ENCODE measurements at places on chromosomes 4 and X.

- DNase-seq, result no peak
Observed at GRCh38 chrX:23811656-23812055, 28.7 kb downstream of the SAT1 start.

DNA sequence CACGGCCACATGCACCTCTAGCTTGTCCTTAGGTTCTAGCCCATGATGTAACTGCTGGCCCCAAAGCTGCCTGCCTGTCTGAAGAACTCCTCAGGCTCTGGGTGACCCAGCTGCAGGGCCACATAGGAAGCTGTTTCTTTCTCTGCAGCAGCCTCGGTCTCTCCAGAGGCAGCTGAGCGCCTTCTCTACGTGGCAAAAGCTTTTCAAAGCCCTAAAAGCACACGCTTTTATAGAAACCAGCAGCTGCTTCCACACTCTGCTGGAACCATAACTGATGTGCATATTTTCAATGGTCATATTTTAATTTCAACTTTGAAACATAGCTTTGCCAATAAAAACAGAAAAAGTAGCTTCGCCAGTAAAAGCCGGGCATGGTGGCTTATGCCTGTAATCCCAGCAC lies 37.4 kb downstream of the FAM53A start:
- no peak for DNase-seq

GRCh38 chr4:83876047-83876446 lies 340.1 kb downstream of the GPAT3 start:
- DNase-seq, result no peak

- DNase-seq, result no peak
Observed at GRCh38 chr4:97468272-97468671, 675.0 kb downstream of the STPG2 start.

DNA sequence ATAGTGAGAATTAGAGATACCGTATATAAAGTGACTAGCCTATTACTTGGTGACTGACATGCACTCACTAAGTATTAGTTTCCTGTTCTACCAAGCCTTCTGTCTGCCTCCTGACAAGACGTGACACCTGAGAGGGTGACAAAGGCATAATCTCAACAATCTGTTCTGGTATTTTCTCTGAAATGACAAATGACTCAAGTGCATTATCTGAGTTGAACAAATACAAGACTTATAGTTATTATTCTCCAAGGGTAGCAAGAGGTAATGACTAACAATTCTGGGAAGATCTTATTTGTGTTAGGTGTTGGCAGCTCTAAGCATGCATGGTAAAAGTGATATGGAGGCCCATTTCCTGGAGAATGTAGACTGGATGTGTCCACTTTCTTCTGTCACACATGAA lies 60.6 kb downstream of the SYTL5 start:
- no peak for DNase-seq

- no peak for DNase-seq
Observed at GRCh38 chr4:84778041-84778440, 188.4 kb downstream of the WDFY3 start.

DNA sequence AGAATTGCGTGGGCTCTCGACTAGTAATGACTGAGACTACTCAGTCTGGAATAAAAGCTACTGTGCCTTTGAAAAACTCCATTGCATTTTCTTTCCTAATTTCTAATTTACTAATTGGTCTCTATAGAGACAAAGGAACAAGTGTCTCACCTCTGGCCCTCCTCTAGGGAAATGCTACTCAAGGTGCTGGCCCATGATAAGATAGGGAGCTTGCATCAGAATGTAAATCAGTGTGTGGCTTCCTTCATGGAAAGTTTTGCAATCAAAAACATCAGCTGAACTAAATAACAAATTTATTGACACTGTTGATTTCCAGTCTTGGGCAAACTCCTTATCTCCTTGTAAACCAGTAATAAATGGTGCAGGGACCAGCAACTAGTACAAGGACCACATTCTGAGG lies 81.8 kb downstream of the SRPX start:
- no peak for DNase-seq

DNA sequence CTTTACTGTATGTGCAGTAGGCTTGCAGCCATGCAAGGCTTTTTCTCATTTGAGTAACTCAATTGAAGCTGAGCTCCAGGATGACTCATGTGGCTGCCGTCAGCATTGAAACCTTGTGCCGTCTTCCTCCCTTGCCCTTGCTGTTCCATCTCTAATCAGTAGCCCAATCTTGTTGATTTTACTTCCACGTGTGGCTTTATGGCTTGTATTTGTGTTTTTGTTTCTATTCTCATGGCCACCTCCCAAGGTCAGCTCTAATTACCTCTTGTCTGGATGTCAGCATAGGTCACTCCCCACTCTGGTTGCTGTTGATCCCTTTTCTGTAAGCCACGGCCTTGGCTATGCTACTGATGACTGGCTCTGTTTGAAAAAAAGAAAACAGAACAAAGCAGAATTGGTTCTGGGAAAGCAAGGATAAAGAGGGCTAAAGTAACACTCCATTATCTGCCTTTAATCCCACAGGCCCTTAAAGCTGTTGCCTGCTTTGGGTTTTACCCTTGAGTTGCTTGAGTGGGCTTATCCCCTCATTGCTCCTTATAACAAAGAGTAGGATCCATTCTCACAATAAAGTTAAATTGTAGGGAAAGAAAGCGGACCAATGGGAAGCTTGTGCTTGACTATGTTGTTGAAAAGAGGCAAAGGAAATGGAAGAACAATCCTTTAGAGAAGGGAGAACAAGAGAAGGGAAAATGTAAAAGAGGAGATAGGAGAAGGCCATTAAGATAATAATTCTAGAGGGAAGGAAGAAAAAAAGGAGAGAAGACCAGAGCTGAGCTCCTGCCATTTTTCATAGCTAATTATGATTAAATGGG lies 173.9 kb upstream of the PGRMC2 start:
- DNase-seq, result no peak

- DNase-seq, result no peak
Observed at GRCh38 chr4:69104719-69105275, 8.5 kb downstream of the UGT2B7 start.
